Spinal cord (tissue), 10 donors: ENCODE measurements at places on chromosomes 1 and 21.

DNA sequence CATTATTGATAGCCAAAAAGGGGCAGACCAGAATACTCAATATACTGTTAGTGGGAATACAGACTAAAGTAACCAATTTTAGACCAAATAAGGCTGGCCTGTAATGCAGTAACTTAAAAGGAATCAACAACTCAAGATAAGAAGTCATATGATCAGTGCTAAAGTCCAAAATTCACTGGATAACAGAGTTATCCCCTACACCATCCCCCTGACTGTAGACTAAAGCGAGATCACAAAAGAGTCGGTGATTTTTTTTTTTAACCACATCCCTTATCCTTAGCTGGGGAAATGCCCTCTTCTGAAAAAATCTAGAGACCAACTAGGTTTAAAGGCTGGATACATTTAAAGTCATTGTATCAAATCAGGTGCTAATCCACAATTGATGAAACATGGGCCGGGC lies 7.7 kb downstream of the UBR4 start:
- H3K36me3 ChIP-seq: peaks cover 12% of the 10 kb centered on the region
- H3K27ac ChIP-seq: no peak overlapping the region
- peaks cover 20% of the 10 kb centered on the region for H3K4me1 ChIP-seq
- H3K4me3 ChIP-seq: no peak overlapping the region
- no peak for DNase-seq

DNA sequence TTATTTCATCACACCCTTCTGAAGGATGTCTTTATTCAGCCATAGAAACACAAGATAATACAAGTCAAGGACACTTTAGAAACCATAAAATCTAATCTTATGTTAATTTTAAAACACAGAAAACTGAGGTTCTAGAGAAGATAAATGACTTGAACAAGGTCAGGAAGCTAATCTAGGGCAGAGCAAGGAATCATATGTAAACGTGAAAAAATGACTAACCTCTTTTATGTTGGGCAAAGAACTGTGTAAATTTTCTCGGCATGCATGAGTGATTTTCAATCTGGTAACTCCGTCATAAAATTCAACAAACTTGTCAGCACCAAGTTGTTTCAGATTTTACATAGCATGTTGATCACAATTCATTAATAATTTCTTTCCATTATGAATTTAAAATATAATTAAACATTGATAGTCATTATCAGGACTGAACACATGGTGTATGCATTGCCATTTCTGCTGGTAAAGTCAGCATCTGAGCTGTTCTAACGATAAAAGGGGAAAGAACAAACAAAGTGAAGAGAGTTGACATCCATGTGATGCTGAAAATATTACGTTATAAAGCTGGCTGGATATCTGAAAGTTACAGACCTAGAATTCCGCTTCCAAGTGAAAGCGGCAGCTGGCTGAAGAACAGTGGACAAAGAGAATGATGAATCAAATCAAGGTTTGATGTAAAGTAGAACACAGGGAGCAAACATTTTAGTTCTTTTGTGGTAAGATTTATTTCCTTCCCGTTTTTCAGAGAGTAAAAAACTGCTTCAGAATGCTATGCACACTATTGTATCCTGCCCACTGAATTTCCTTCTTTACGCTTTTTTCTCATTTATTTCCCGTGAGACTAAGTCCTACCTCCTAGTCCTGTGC lies 1037.4 kb upstream of the TMPRSS15 start:
- no peaks in the 10 kb centered on the region for H3K27me3 ChIP-seq

DNA sequence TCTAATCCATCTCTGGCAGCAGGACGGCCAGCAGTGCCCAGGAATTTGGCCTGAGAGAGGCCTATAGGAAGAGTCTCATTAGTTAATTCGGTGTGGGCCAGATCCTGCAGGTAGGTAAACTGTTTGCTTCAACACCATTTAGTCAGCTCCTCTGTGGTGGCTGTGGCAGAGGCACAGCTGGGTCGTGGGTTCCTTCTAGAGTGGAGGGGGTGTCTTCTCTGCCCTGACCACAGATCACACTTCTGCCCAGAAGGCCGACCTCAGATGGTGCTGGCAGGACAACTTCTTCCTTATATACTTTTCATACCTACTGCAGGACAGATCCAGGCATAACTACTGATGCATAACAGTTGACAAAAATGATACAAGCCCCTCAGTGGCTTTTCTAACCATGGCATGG lies 281.4 kb downstream of the RPS6KC1 start:
- peaks cover 12% of the 10 kb centered on the region for H3K4me1 ChIP-seq
- H3K27ac ChIP-seq: no peak overlapping the region
- no peak overlapping the region for H3K4me3 ChIP-seq
- no peak for DNase-seq

GRCh38 chr21:41803316-41803715 lies 36.5 kb upstream of the RIPK4 start:
- H3K27ac ChIP-seq: no peak overlapping the region
- H3K27me3 ChIP-seq: no peaks in the 10 kb centered on the region
- DNase-seq: no peak
- H3K4me3 ChIP-seq: no peak overlapping the region

DNA sequence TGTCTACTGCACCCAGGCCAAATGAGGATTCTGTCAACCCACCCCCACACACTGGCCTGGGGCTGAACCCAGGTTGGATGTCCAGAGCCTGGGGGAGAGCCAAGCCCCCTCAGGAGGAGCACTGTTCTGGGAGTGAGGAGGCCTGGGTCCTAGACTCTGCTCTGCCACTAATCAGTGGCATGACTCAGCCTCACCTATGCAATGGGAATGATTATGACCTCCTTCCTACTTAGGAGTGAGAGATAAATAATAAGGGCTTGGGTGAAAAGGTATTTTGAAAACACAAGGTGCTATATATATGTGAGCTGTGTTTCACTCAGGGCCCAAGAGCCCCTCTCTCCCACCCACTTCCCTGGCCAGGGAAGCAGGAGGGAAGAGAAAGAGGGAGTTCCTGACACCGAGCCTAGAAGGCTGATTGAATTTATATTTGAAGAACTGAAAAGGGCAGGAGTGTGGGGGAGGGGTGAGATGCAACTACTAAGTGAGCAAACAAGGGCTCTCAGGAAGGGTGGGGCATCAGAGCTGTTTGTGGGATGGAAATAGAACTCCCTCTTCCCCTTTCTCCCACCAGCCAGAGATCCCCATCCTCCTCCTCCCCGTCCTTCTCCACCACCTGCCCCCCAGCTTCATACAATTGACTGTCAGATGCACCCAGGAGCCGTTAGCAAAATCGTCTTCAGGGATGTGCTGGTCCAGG lies 8.2 kb downstream of the IGSF9 start:
- peaks cover 8% of the 10 kb centered on the region for H3K36me3 ChIP-seq
- no peak overlapping the region for H3K27ac ChIP-seq
- H3K27me3 ChIP-seq: no peaks in the 10 kb centered on the region
- DNase-seq: no peak
- peaks cover 33% of the 10 kb centered on the region for H3K4me1 ChIP-seq

DNA sequence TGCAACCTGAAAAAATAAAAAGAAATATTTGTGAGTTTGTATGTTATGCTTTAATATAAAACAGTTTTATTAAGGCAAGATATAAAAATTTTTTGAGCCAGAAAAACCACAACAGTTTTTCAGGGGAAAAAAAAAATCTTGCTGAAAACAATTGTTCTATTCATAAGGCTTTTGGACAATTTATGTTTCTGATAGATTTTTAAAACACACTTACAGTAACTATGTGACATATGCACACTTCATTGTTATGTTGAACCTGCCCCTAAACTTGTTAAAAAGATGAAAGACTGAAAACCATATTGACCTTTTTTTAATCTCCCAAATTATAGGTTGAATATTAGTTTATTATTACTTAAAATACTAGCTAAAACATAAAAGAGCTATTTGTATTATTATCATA lies 279.9 kb upstream of the C1orf105 start:
- no peak overlapping the region for H3K4me3 ChIP-seq
- peak overlapping the region; percentile 3 for H3K27ac ChIP-seq

GRCh38 chr1:15680131-15680530 lies 4.0 kb upstream of the PLEKHM2 start:
- DNase-seq: no peak
- no peak overlapping the region for H3K27ac ChIP-seq
- H3K27me3 ChIP-seq: no peaks in the 10 kb centered on the region
- H3K4me1 ChIP-seq: peaks cover 15% of the 10 kb centered on the region
- H3K4me3 ChIP-seq: no peak overlapping the region

- H3K27me3 ChIP-seq: no peaks in the 10 kb centered on the region
- H3K36me3 ChIP-seq: no peaks in the 10 kb centered on the region
- peak overlapping the region; percentile 93 for H3K27ac ChIP-seq
- H3K4me3 ChIP-seq: peak overlapping the region; percentile 61
- DNase-seq: no peak
Measured at GRCh38 chr1:170530972-170531757, 801 bp upstream of the GORAB start.

- no peaks in the 10 kb centered on the region for H3K27me3 ChIP-seq
- H3K4me3 ChIP-seq: no peak overlapping the region
- H3K27ac ChIP-seq: no peak overlapping the region
- no peak for DNase-seq
Measured at GRCh38 chr1:212218065-212218464, 67.1 kb upstream of the PPP2R5A start.

- peaks cover 21% of the 10 kb centered on the region for H3K36me3 ChIP-seq
- H3K4me3 ChIP-seq: no peak overlapping the region
- no peaks in the 10 kb centered on the region for H3K4me1 ChIP-seq
- DNase-seq: no peak
Measured at GRCh38 chr1:8011016-8011415, 15.1 kb downstream of the ERRFI1 start.

DNA sequence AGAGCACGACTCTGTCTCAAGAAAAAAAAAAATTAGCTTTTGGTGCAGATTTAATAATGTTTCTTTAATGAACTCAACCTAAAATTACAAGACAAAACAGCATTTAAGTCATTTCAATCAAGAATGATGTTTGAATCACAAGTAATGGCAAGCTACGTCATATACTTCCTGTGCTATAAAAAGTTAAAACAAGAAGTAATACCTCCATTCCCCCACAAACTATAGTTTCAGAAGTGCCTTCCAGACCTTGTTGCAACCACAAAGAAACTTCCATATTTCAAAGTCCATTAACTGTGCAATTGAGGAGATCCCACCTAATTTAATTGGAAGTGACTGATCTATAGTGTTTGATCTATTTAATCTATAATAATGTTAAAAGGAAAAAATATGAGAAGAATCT lies 15.1 kb downstream of the NRDC start:
- no peaks in the 10 kb centered on the region for H3K27me3 ChIP-seq
- no peaks in the 10 kb centered on the region for H3K4me1 ChIP-seq
- no peaks in the 10 kb centered on the region for H3K36me3 ChIP-seq
- no peak overlapping the region for H3K4me3 ChIP-seq

DNA sequence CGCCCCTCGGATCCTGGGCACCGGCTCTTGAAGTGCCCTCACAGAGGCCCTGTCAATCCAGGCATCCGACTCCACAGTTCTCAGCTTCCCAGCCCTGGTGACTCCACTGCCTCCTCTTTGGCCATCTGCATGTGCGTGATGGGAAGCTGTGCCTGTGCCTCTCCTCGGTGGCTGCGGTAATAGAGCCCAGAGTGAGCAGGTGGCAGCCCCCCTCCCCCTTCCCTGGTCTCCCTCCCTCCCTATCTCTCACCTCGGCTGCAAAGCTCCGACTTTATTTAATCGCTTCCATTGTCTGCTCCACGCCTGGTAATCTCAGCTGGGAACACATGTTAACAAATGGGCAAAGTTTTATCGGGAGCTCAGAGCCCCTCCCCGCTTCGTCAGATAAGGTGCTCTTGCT lies 91.9 kb downstream of the IGSF21 start:
- H3K36me3 ChIP-seq: no peaks in the 10 kb centered on the region
- no peak for DNase-seq
- no peak overlapping the region for H3K27ac ChIP-seq
- no peak overlapping the region for H3K4me3 ChIP-seq

GRCh38 chr21:34973685-34974084 lies 75.4 kb downstream of the RUNX1 start:
- H3K36me3 ChIP-seq: no peaks in the 10 kb centered on the region
- no peaks in the 10 kb centered on the region for H3K27me3 ChIP-seq
- H3K4me3 ChIP-seq: no peak overlapping the region
- H3K27ac ChIP-seq: no peak overlapping the region
- no peaks in the 10 kb centered on the region for H3K4me1 ChIP-seq

DNA sequence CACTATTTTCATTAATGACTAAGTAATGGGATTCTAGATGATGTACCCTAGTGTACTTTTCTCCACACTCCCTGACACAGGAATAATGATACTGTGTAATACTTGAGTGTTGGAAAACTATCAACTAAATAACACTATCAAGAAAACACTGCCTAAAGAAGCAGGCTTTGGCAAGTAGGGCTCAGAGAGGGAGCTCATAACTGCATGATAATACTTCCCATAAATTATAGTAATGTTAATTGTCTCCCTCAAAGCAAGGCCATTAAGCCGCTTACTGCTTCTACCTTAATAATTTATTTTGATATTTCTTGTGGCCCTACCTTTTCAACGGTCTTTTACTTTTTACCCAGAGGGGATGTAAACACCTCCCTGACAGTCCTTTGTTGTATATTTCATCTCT lies 69.0 kb downstream of the SAMSN1 start:
- no peaks in the 10 kb centered on the region for H3K36me3 ChIP-seq
- H3K4me1 ChIP-seq: no peaks in the 10 kb centered on the region
- no peak overlapping the region for H3K27ac ChIP-seq
- H3K4me3 ChIP-seq: no peak overlapping the region
- no peak for DNase-seq

- no peak overlapping the region for H3K27ac ChIP-seq
- H3K36me3 ChIP-seq: peaks cover 20% of the 10 kb centered on the region
- DNase-seq: no peak
- H3K27me3 ChIP-seq: peaks cover 12% of the 10 kb centered on the region
- peaks cover 47% of the 10 kb centered on the region for H3K4me1 ChIP-seq
Measured at GRCh38 chr1:906600-907420, 16.9 kb upstream of the SAMD11 start.

DNA sequence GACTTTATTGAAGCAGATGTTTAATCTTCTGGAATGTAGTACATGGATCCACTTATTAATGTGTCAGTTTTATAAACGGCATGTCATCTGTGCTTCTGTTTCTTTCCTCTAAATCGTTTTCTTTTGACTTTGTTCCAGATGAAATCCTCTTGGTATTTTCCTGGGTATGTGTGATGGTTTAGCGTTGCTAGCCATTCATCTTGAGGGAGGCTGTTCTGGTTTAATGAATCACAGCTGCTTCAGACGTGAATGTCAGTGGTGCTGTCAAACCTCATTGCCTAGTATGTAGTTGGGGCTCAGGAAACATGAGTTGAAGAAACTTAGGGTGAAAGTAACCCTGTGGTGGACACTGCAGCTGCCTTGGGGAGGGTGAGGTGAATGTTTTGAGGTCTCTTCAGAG lies 33.2 kb downstream of the KCNK1 start:
- no peaks in the 10 kb centered on the region for H3K4me1 ChIP-seq
- no peak overlapping the region for H3K4me3 ChIP-seq
- no peak for DNase-seq
- no peaks in the 10 kb centered on the region for H3K27me3 ChIP-seq
- H3K27ac ChIP-seq: no peak overlapping the region

DNA sequence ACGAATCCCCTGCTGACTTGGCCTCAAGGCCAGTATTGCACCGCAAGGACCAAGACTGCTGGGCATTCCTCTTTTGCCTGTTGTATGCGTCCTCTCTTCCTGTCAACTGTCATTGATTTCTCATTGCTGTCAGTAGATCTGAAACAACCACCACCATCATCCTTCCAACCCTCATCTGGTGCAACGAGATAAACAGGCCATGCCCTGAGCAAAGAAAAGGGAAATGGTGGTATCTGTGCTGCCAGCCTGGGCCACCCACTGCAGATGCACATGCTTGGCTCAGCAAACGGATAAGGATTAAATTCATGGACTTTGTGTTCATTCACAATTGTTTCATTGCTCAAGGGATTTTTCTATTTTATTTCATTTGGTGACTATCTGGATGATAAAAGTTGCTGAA lies 13.6 kb downstream of the OXCT2 start:
- H3K36me3 ChIP-seq: peaks cover 71% of the 10 kb centered on the region
- no peak overlapping the region for H3K4me3 ChIP-seq
- H3K4me1 ChIP-seq: no peaks in the 10 kb centered on the region
- no peak for DNase-seq
- no peaks in the 10 kb centered on the region for H3K27me3 ChIP-seq
